Hippocampal formation (tissue), 2 donors: ENCODE measurements at places on chromosomes 12 and 14.

DNA sequence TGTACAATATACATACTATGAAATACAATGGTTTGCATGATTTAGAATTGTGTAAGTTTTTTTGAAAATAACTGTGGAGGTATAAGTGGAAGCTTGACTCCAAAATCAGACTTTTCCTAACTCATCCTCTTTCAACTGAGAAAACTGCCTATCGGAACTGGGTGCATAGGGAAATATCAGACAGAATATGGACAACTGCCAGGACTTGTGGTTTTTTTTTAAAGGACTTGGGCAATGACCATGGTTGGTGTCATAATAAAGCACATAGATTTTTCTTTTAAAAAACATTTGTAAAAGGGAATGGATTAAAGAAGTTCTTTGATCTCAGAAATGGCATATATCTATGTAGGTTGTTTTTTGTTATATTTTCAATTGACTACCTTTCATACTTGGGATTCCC, 53.3 kb upstream of the LRRK2 start:
- DNase-seq, result no peak

- no peak for DNase-seq
Observed at GRCh38 chr12:108337235-108338223, 1.6 kb downstream of the CMKLR1 start.

- DNase-seq, result no peak
Observed at GRCh38 chr12:1465990-1466389, 128.4 kb downstream of the FBXL14 start.

- DNase-seq, result no peak
Observed at GRCh38 chr12:90366286-90366685, 588.7 kb downstream of the CCER1 start.

- DNase-seq, result no peak
Observed at GRCh38 chr14:98966475-98967162, 305.4 kb downstream of the BCL11B start.
